Fibroblast of skin of abdomen (primary cell): ENCODE measurements at places on chromosomes 6 and 20.
A peak's percentile ranks its signal among the peaks of the same experiment; 100 is the strongest.

DNA sequence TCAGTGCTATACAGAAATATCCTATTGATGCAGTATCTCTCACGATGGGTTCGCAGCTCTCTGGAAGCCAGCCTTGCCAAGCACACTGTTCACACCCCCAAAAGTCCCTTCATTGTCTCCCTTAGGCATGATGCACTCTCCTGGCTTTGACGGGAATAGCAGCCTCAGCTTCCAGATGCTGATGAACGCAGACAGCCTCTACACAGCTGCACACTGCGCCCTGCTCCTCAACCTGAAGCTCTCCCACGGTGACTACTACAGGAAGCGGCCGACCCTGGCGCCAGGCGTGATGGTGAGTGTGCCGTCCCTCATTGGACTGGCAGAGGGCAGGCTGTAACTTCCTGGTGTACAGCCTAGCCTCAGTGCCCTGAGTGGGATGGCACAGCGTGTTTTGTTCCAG is 60.0 kb upstream of the PBOV1 start:
- DNase-seq = peak; percentile 41

- peak; percentile 77 for DNase-seq
Measured at GRCh38 chr20:10651227-10651990, 22.4 kb downstream of the JAG1 start.

DNA sequence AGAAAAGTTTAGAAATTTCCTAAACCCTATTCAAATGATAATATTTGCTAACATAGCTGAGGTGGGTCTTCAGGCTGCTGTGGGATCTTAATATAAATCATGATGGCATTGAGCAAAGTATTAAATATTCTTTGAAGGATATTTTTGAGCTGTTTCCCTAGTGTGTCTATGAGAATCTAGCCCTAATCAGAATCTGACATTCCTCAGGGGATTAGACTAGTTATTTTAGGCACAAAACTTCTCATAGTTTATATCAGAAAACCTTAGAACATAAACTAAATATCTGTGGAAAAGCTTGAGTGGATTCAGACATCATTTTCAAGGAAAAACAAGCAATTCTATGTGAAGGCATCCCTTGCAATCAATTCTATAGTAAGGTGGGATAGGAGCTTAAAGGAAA is 594.5 kb downstream of the RFPL4B start:
- no peak for DNase-seq

GRCh38 chr20:16100111-16100510 is 473.1 kb downstream of the KIF16B start:
- DNase-seq = no peak

DNA sequence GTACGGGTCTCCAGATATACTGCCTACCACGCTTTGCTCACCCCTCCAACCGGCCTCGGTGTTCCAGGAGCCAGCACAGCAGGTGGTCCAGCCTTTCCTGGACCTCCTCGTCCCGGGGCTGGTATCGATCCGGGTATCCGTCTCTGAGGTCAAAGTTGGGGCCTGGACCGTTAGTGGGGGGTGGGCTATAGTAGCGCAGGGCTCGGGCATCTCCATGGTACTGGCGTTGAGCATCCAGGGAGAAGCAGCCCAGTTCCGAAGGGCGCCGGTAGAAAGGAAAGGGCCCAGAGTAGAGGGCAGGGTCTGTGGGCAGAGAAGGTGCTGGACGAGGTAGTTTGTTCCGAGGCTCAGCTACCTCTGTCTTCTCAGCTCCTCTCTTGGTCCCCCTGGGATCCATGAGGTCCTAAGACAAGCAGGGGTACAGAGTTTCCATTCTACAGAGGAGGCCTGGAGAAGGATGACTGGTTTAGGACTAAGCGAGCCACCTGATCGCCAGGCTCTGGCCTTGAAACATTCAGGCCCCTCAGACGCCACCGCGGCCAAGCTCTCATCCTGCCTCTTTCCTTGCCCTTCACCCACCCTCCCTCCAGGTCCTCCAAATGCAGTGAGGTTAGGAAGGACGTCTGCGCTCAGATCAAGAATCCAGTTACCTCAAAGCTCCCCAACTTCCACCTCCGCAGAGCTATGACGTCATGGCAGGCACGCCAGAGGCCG is 502 bp downstream of the DXO start:
- no peak for DNase-seq
